ENCODE measurements at places on chromosomes 16 and 17. TPM values are rescaled to one million over a fixed set of nuclear protein-coding genes. Genes with fewer than 3 reads are reported as not detected.
A peak's percentile ranks its signal among the peaks of the same experiment; 100 is the strongest.

The HSPB9 gene
- not detected for total RNA-seq

The COPS3 gene
- 120 TPM for total RNA-seq

The ASPHD1 gene
- 13.2 TPM for total RNA-seq

The ZFHX3 gene
- total RNA-seq, result 39.9 TPM

The PRSS22 gene
- total RNA-seq, result 131 TPM

The NPIPA2 gene
- total RNA-seq, result 4.1 TPM

The PYDC1 gene
- not detected for total RNA-seq

The KRTAP2-1 gene
- not detected for total RNA-seq

The PLK1 gene
- 104 TPM for total RNA-seq

The HSD11B2 gene
- 11.3 TPM for total RNA-seq

The CCL2 gene
- 0.60 TPM for total RNA-seq

The TBC1D28 gene
- not detected for total RNA-seq

The TENT4B gene
- 28.6 TPM for total RNA-seq

The MRM1 gene
- 9.3 TPM for total RNA-seq

The CES3 gene
- 0.95 TPM for total RNA-seq

- no peak for DNase-seq
Observed at GRCh38 chr17:56173026-56173425, 19.8 kb downstream of the ANKFN1 start.

GRCh38 chr16:88461331-88462269 is 8.5 kb downstream of the ZFPM1 start:
- DNase-seq, result no peak

DNA sequence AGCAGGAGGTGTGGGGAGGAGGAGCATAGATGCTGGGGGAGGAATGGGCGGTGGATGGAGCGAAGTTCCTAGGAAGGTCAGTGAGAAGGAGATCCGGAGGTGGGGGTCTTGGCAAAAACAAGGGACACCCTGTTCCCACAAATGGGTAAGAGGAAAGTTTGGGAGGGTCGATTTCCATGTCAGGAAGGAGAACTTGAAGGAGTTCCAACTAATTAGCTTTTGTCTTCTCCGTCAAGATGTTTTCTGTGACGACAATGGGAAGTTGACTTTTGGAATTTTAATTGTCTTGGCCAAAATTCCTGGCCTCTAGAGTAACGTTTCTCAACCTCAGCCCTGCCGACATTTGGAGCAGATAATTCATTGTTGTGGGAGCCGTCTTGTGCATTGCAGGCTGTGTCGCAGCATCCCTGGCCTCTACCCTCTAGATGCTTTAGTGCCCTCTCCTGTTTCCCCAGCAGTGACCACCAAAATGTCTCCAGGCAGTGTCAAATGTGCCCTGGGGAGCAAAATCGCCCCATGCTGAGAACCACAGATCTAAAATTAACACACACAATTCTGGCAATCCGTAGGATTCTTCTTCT is 97.1 kb downstream of the PITPNC1 start:
- no peak for DNase-seq

- DNase-seq, result no peak
Observed at GRCh38 chr17:11363565-11364117, 122.6 kb downstream of the SHISA6 start.

- no peak for DNase-seq
Observed at GRCh38 chr16:86061721-86062120, 162.8 kb downstream of the IRF8 start.

GRCh38 chr16:23398987-23399805 is 53.8 kb downstream of the COG7 start:
- DNase-seq, result no peak

- DNase-seq, result no peak
Observed at GRCh38 chr17:35477248-35477647, 28.7 kb upstream of the SLFN13 start.

DNA sequence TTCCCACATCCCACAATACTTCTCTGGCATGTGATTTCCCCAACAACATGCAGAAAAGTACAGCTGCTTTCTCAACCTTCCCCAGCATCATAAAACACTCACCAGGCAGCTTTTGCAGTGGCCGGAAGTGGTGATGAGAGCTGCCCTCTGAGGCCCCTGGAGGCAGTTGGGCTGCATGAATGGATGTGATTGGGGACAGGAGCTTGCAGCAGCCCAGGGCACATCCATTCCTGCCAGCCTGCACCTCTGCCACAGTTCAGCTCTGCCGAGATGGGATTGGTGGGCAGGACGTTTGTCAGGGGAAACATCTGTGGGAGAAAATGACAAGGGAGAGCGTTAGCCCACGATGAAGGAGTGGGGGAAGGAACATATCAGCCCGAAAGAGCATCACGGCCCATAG is 19.8 kb downstream of the NUBP1 start:
- no peak for DNase-seq

GRCh38 chr17:77251622-77252183 is 110.9 kb downstream of the SEC14L1 start:
- no peak for DNase-seq

DNA sequence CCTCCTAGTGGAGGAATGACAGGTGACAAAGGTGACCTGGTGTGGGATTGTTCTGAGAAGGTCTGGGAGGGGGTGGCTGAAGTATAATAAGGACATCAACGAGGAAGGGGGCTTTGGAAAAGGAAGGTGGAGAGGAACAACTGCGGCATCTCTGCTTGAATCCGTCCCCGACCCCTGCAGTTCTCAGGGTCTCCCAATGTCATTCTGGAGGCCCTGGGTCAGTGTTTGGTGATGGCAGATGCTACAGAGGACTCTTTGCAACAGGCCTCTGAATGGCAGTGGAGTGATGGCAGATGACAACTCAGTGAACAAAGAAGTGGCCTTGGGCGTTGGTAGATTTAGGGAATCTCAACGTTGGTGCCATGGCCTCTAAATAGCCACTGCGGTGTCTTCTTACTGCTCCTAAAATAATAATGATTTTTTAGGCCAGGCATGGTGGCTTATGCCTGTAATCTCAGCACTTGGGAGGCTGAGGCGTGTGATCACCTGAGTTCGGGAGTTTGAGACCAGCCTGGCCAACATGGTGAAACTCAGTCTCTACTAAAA is 1.3 kb downstream of the ENGASE start:
- no peak for DNase-seq

DNA sequence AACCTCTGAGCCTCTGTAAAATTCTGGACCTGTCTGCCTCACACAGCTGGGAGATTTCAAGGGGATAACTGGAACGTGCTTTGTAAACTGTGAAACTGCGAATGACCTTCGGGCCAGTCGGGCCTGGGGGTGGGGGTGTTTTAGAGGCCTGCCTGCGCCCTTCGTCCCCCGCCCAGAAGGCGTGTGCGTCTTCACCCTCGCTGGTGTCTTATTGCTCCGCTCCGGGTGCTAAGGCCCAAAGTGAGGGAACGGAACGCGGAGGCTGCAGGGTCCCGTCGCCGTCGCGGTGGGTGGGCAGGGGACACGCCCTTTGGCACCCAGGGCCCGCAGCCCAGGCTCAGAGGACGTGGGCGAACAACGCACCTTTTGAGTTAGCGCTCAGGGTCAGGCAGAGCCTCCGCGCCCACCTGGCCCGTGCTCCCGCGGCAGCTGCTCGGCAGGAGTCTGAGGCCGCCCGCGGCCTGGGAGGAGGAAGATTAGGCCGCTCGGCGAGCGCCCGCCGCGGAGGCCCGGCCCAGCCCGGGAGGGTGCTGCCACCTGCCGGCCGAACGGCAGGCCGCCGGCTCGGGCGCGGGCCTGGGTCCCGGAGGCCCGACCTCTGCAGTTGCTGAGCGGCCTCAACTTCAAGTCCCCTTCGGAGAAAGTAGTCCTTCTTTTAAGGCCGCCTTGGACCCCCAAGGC is 29.7 kb downstream of the DCAKD start:
- DNase-seq, result peak; percentile 89

DNA sequence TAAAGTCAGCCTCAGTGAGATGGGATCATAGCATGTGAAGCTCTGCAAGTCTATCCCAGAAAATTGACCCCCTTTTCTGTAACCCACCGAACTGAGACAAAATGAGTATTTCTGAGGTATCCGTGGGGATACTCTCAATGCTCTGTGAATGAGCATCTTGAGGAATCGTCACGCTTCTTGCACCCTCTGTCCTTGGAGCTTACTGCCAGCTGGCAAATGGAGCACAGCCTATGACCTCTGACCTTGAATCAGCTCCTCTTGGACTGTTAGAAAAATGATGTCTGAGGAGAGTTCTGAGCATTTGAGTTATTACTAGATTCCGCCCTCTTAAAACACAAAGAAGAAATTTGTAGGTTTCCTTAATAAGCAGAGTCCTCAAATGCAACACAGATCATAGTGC is 342.1 kb downstream of the ZFHX3 start:
- no peak for DNase-seq

DNA sequence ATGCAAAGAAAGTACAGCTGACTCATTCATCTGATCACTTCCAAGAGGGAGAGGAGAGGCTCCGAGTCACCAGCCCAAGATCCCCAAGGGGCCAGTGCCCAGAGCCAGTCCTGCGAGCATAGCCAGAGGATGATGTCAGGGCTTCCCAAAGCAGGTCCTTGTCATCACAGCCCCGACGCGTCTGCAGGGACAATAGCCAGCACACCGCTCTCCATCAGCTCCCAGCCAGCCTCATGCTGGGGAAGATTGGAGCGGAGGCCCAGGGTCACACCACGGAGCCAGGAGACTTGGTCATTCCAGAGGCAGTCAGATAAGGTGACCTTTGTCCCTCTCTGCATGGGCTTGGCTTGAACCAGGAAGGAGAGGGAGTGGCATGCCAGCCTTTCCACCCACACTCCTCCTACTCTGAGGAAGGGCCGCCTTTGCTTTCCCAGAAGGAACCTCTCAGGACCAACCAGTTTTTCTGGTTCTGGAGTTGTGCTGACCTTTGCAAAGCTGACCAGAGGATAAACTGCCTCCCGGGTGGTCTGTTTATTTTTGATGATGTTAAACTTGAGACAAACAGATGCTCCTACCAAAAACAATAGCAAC is 58.3 kb upstream of the ARHGAP44 start:
- DNase-seq, result peak; percentile 90

DNA sequence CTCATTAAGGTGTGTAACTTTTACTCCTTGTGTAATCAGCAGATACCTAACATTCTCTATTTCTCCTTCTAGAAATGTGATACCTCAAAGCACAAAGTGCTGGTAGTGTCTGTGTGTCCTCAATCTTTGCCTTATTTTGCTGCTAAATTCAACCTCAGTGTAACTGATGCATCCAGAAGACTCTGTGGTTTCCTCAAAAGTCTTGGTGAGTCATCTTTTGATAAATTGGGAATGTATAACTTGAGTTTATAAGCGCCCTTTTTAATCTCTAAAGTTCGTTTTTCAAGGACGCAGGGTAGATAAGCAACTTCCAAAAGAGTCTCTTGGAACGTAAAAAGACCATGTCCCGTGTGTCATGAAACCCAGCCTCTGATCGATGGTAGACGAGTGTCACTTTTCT is 10.2 kb downstream of the NARF start:
- no peak for DNase-seq

DNA sequence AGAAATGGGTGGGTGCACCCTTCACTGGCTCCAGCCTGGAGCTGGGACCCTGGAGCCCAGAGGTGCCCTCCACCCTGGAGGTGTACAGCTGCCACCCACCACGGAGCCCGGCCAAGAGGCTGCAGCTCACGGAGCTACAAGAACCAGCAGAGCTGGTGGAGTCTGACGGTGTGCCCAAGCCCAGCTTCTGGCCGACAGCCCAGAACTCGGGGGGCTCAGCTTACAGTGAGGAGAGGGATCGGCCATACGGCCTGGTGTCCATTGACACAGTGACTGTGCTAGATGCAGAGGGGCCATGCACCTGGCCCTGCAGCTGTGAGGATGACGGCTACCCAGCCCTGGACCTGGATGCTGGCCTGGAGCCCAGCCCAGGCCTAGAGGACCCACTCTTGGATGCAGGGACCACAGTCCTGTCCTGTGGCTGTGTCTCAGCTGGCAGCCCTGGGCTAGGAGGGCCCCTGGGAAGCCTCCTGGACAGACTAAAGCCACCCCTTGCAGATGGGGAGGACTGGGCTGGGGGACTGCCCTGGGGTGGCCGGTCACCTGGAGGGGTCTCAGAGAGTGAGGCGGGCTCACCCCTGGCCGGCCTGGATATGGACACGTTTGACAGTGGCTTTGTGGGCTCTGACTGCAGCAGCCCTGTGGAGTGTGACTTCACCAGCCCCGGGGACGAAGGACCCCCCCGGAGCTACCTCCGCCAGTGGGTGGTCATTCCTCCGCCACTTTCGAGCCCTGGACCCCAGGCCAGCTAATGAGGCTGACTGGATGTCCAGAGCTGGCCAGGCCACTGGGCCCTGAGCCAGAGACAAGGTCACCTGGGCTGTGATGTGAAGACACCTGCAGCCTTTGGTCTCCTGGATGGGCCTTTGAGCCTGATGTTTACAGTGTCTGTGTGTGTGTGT is 46.8 kb downstream of the IL21R start:
- DNase-seq, result no peak

- DNase-seq, result no peak
Observed at GRCh38 chr17:49924116-49924515, 44.9 kb upstream of the DLX4 start.

GRCh38 chr16:16048904-16049582 is 99.6 kb downstream of the ABCC1 start:
- no peak for DNase-seq

DNA sequence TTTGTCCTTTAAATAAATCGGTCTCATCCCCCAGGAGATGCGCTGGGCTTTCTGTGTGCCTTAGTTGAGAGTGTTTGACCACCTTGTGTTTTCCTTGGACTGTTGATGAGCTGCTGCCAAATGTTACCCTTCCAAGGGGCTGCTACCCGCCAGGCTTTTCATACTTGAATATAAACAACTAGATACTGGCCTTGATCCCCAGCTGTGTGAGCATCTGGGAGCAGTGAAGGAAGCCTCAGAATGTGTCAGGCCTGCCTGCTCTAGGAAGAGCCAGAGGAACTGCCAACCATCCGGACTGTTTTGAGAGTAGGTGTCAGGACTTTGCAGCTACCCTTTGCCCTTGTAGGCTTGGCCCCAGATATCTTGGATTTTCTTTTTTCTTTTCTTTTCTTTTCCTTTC is 57.8 kb downstream of the LDHD start:
- DNase-seq, result no peak

DNA sequence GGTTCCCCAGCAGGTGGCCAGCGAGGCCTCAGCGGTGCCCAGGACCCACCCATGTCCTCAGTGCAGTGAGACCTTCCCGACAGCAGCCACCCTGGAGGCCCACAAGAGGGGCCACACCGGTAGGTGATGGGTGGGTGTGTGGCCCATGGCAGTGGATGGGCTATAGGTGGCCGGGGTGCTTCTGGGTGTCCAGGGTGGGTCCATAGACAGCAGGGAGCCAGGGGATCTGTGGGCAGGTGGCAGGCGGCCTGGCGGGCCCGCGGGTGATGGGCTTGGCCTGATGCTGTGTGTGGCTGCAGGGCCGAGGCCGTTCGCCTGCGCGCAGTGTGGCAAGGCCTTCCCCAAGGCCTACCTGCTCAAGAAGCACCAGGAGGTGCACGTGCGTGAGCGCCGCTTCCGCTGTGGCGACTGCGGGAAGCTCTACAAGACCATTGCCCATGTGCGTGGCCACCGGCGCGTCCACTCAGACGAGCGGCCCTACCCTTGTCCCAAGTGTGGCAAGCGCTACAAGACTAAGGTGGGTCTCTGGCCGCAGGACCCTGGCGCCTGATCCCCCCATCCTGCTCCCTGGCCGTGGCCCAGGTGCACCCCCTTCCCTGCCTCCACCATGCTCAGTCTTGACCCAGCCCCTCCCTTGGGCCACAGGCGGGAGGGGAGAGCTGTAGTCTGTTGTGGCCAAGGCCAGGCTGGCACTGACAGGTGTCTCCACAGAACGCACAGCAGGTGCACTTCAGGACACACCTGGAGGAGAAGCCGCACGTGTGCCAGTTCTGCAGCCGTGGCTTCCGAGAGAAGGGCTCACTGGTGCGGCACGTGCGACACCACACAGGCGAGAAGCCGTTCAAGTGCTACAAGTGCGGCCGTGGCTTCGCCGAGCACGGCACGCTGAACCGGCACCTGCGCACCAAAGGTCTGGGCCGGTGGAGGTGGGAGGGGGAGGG is 2.1 kb upstream of the DNASE1L2 start:
- DNase-seq, result no peak

- DNase-seq, result no peak
Observed at GRCh38 chr17:56994009-56994792, 16.3 kb downstream of the SCPEP1 start.
